ENCODE measurements at places on chromosomes 3 and 15. TPM values are rescaled to one million over a fixed set of nuclear protein-coding genes. Genes with fewer than 3 reads are reported as not detected.

DNA sequence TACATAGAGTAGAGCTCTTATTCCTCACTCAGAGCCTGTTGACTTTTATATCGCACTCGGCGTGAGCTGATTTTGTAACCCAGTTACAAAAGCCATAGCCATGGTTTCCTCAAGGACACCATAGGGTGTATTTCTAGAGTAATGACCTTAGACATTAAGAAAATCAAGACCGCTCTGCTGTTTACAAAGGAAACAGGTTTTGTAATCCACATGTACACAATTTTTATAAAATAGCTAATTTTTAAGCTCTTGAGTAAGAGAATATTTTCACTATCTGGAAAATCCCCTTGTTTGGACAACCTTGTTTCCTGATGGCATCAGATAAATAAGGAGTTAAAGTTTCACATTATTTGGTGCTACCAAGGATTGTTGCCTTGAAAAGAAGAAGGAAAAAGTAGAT is 104.7 kb downstream of the PGPEP1L start:
- H3K36me3 ChIP-seq: no peaks in the 10 kb centered on the region
- H3K4me1 ChIP-seq: peaks cover 22% of the 10 kb centered on the region
- H3K4me3 ChIP-seq: no peak overlapping the region
- H3K27ac ChIP-seq: no peak overlapping the region
- no peak for DNase-seq

- H3K36me3 ChIP-seq: no peaks in the 10 kb centered on the region
- H3K4me3 ChIP-seq: no peak overlapping the region
- no peak for DNase-seq
Observed at GRCh38 chr3:113151461-113152031, 59.8 kb upstream of the BOC start.

GRCh38 chr3:182393830-182394367 is 399.4 kb upstream of the ATP11B start:
- DNase-seq: no peak
- no peaks in the 10 kb centered on the region for H3K27me3 ChIP-seq
- no peaks in the 10 kb centered on the region for H3K4me1 ChIP-seq
- no peak overlapping the region for H3K27ac ChIP-seq

DNA sequence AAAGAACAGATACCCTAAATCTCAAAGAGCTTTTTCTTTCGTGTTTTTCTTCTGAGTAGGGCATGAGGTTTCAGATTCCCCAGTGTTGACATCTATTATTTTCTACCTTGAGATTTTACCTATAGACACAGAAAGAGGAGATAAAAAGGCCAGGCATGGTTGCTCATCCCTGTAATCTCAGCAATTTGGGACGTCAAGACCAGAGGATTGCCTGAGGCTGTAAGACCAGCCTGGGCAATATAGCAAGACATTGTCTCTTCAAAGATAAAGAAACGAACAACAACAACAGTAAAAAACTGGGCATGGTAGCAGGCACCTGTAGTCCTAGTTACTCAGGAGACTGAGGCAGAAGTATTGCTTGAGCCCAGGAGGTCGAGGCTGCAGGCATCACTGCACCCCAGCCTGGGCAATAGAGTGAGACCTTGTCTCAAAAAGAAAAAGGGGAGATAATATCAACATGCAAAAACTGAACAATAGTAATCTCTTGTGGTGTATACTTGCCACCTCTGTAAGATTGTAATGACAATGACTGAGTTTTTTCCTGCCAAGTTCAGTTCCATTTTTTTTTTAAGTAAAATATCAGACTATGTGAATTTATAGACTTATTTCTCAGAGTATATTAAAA is 71.3 kb downstream of the MBNL1 start:
- H3K4me3 ChIP-seq: no peak overlapping the region
- H3K27ac ChIP-seq: peak overlapping the region; percentile 54
- H3K4me1 ChIP-seq: peaks cover 65% of the 10 kb centered on the region
- H3K27me3 ChIP-seq: no peaks in the 10 kb centered on the region

- H3K36me3 ChIP-seq: no peaks in the 10 kb centered on the region
- no peak overlapping the region for H3K27ac ChIP-seq
- H3K4me3 ChIP-seq: no peak overlapping the region
- DNase-seq: no peak
Observed at GRCh38 chr3:147799601-147800000, 390.4 kb downstream of the ZIC1 start.

DNA sequence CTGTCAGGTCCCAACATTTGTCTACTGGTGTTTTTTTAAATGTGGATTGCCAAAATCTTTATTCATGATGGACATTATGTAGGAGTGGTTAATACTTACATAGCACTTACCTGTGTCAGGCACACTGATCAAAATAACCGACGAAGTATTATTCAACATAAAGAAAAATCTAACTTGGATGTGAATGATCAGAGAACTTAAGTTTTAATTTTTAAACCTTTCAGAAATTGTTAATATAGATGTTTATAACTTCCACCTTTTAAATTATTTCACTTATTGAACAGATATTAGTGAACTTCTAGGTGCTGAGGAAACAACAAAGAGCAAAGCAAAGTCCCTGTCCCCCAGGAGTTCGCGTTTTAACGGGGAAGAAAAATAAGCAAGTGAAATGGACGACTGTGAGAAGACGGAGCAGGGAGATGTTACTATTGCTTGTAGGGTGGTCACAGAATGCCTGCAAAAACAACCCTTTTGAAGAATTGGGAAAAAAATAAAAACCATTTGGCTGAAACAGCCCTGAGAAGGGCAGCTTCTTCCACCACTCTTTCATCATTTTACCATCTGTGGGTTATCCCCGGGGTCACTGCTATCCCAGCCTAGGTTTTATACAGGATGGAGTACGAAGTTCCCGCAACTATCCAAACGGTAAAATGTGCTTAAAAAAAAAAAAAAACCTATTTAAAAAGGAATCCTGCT is 915 bp upstream of the APH1B start:
- DNase-seq: no peak
- H3K4me3 ChIP-seq: peak overlapping the region; percentile 93
- no peaks in the 10 kb centered on the region for H3K27me3 ChIP-seq
- H3K36me3 ChIP-seq: peaks cover 3% of the 10 kb centered on the region

- DNase-seq: no peak
- peaks cover 11% of the 10 kb centered on the region for H3K27me3 ChIP-seq
- H3K27ac ChIP-seq: no peak overlapping the region
- H3K36me3 ChIP-seq: no peaks in the 10 kb centered on the region
- no peak overlapping the region for H3K4me3 ChIP-seq
Observed at GRCh38 chr3:69888040-69888942, 111.2 kb upstream of the SAMMSON start.

DNA sequence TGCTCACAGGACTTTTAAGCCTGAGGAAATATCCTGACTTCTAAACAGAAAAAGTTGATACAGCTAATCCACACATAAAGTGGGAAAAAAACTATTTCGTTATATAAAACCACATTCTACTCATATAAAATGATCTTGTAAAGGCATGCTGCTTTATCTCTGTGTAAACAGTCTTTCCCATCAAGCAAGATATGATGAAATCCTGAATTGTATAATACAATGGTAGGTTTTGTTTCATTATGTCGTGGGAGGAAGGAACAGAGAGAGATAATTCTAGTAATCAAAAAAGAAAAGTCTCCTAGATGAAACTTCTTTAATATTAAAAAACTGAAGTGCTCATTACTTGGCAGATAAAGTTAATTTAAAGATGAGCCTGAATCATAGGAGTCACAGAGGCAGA is 92.6 kb upstream of the SNTN start:
- H3K4me3 ChIP-seq: no peak overlapping the region
- H3K36me3 ChIP-seq: no peaks in the 10 kb centered on the region
- H3K4me1 ChIP-seq: no peaks in the 10 kb centered on the region
- H3K27me3 ChIP-seq: no peaks in the 10 kb centered on the region
- no peak overlapping the region for H3K27ac ChIP-seq
- no peak for DNase-seq

Gene CDV3
- total RNA-seq: 261 TPM

DNA sequence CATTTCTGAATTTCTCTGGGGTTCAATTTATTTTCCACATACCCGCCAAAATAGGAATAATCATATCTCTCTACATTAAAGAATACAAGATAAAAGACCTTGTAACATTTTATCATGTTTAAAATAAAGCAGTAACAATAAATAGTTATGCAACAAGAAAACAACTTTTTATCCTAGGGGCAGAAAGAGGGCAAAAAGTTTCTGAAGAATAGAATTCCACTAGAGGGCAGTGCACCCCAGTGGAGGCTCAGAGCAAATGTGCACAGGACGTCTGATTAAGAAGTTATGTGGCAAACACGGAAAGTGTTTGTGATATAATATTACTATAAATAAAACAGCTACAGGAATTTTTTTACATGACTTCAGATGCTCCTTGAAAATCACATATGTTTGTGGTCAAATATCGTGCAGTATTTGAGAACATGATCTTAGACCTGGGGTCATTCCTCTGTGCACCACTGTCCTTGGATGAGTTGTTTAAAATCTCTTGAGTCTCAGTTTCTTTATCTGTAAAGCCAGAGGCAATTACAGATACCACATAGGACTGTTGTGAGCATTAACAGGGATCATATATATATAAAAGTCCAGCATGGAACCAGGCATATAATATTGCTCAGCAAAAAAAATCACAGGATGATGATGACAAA is 13.2 kb upstream of the PIK3R4 start:
- no peak overlapping the region for H3K4me3 ChIP-seq
- H3K4me1 ChIP-seq: no peaks in the 10 kb centered on the region
- H3K27ac ChIP-seq: no peak overlapping the region
- peak; percentile 59 for DNase-seq
- no peaks in the 10 kb centered on the region for H3K36me3 ChIP-seq

- H3K36me3 ChIP-seq: peaks cover 2% of the 10 kb centered on the region
- no peak for DNase-seq
- no peaks in the 10 kb centered on the region for H3K4me1 ChIP-seq
- no peak overlapping the region for H3K27ac ChIP-seq
Observed at GRCh38 chr3:134838599-134838998, 43.5 kb downstream of the EPHB1 start.

DNA sequence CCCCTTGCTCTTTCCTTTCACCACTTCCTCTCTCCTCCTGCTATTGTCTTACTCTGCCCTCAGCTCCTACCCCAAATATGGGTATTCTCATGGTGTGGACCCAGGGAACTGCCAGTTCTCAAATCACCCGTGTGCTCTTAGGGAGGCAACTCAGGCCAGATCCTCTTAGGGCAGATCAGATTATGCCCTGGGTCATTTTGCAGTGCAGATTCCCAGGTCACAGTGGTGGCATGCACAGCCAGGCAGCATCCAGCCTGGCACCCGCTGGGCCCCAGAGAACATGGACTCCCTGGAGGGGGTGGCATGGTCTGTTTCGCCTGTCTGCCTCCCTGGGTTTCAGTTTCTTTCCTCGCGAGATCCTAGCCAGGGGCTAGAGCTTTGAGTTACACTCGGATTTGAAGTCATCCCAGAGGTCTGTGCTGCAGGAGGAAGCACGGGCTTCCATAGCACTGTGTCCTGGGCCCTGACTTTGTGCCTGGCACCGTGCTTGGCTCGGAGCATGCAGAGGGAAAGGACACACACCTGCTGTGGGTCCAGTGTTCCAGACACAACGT is 96.1 kb downstream of the TOP2B start:
- no peak overlapping the region for H3K4me3 ChIP-seq

GRCh38 chr3:116191409-116191808 is 253.9 kb downstream of the LSAMP start:
- no peak overlapping the region for H3K4me3 ChIP-seq
- H3K27ac ChIP-seq: no peak overlapping the region
- no peaks in the 10 kb centered on the region for H3K27me3 ChIP-seq
- H3K4me1 ChIP-seq: no peaks in the 10 kb centered on the region
- H3K36me3 ChIP-seq: no peaks in the 10 kb centered on the region

- H3K4me3 ChIP-seq: no peak overlapping the region
- no peaks in the 10 kb centered on the region for H3K36me3 ChIP-seq
- no peaks in the 10 kb centered on the region for H3K27me3 ChIP-seq
- H3K4me1 ChIP-seq: peaks cover 27% of the 10 kb centered on the region
- DNase-seq: no peak
Observed at GRCh38 chr15:31277335-31278060, 49.1 kb upstream of the KLF13 start.

DNA sequence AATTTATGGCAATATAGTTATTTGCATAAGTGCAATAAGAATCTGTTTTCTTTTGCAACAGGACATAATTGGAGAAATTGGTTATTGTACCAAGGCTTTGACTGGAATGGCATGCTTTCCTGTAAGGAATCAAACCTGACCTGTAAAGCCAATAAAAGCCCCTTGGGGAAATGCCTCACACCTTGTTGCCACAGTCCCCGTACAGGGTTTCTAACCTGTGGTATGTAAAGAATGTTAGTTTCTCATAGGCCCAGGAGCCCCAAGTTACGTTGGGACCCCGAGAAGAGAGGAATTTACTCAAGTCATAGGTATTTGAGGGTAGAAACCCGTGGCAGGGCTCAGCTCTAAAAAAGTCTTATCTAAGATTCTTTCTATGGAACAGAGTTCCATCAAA is 441.4 kb downstream of the IGSF11 start:
- no peaks in the 10 kb centered on the region for H3K27me3 ChIP-seq
- no peak for DNase-seq
- H3K36me3 ChIP-seq: peaks cover 3% of the 10 kb centered on the region
- H3K4me3 ChIP-seq: no peak overlapping the region

Gene NEO1
- 8.1 TPM for total RNA-seq

Gene TMEM45A
- 1.5 TPM for total RNA-seq

DNA sequence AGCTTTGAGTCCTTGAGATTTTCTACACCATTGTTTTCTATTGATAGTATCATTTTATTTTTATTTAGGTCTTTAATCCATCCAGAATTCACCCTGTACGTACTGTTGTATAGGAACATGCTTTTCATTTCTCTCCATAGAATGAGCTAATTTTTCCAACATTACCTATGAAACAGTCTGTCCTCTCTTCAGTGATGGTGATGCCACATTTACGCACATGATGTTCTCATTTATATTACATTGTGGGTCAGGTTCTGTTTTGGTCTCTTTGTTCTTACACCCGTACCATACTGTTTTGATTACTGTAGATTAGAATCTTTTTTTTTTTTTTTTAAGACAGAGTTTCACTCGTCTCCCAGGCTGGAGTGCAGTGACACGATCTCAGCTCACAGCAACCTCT is 17.7 kb upstream of the VWA5B2 start:
- no peaks in the 10 kb centered on the region for H3K4me1 ChIP-seq
- no peak for DNase-seq
- H3K27me3 ChIP-seq: peaks cover 17% of the 10 kb centered on the region

Gene TTLL13
- total RNA-seq: 1.9 TPM

DNA sequence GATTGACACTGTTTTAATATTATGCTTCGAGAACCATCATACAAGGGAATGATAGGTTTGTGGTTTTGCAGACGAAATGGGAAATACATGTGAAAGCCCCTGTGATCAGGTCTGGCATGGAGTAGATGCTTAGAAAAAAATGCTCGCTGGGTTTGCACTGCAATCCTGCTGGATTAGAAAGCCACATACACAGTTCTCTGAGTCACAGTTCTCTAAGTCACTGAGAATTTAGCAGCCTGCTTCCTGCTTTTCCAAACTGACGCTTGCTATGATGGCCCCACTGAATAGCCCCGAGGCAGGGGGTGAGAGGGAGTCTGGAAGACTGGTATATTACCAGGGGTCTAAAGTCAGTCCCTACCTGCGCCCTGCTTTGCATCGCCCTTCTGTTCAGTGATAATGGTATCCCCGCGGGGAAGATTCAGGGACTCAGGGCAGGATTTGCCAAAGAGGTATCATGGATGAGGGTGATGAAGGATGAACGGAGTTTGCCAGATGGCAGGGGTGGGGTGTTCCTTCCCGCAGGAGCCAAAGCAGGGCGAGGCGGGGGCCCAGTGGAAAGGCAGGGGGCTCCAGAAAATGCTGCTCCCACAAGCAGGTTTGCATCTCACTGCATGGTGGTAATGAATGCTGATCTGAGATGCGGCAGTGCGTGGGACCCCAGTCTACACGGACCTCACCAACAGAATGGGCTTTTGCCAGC is 82.3 kb downstream of the IQSEC1 start:
- H3K4me1 ChIP-seq: peaks cover 28% of the 10 kb centered on the region
- H3K27me3 ChIP-seq: no peaks in the 10 kb centered on the region
- H3K36me3 ChIP-seq: no peaks in the 10 kb centered on the region
